ENCODE measurements at places on chromosomes 16 and 17.

- no peak for DNase-seq
Observed at GRCh38 chr17:44959821-44960531, 8.1 kb downstream of the C1QL1 start.

DNA sequence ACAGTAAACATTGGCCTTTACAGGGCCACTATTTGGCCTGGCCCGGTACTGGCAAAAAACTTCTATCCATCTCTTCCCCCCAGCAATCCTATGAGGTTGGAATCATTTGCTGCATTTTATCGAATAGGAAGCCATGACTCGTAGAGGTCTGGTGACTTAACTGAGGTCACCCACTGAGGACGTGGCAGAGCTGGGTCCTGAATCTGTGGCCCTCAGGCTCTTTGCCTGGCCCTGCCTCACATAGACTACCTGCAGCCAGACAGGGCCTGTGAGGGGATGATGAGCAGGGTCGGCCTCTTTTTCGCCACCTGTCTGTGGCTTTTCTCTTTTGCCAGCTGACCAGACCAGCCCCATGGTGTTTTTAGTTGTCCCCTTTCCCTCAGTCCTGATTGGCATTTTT lies 1.9 kb downstream of the PPP4C start:
- DNase-seq = no peak

GRCh38 chr16:2925951-2926649 lies 14.4 kb downstream of the FLYWCH1 start:
- no peak for DNase-seq

- no peak for DNase-seq
Observed at GRCh38 chr17:72602517-72603419, 481.9 kb downstream of the SOX9 start.

DNA sequence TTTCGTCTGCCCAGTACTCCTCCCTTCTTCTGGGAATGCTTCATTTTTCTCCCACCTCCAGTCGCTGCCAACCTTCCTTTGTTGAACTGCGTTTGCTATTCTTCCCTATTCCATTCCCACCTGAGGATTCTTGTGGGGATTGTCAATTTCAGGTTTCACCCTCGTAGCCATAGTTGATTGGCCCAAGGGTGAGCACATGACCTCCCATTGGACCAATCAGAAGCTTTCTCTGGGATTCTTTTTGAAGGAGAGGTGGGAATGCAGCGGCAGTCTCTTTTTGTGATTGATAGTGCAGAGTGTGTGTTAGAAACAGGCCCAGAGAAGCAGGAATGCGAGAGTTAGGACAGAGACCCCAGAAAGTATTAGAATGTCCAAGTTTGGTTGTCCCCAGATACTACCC lies 49.1 kb upstream of the GPRC5B start:
- DNase-seq = no peak
